Skin of body (tissue), 3 donors: ENCODE measurements at places on chromosomes 12 and 14.

GRCh38 chr12:63828867-63829266 lies 15.6 kb upstream of the SRGAP1 start:
- DNase-seq, result no peak

DNA sequence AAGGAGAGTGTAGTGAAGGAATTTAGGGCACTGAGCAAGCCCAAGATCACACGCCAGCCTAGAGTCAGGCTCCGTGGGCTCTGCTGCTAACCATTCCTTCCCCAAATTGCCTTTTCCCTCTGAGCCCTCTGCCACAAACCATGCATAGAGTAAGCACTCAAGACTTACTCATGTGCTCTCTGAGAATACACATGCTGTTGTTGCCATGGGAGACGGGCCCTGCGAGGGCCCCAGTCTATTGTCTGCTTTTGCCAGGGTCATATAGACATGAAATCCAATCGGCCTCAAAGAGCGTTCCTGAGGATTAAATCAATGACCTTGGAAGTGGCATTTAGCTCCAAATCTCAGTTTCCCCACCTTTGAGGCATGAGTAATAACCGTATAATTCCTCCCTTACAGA lies 48.7 kb upstream of the WSCD2 start:
- DNase-seq, result no peak

DNA sequence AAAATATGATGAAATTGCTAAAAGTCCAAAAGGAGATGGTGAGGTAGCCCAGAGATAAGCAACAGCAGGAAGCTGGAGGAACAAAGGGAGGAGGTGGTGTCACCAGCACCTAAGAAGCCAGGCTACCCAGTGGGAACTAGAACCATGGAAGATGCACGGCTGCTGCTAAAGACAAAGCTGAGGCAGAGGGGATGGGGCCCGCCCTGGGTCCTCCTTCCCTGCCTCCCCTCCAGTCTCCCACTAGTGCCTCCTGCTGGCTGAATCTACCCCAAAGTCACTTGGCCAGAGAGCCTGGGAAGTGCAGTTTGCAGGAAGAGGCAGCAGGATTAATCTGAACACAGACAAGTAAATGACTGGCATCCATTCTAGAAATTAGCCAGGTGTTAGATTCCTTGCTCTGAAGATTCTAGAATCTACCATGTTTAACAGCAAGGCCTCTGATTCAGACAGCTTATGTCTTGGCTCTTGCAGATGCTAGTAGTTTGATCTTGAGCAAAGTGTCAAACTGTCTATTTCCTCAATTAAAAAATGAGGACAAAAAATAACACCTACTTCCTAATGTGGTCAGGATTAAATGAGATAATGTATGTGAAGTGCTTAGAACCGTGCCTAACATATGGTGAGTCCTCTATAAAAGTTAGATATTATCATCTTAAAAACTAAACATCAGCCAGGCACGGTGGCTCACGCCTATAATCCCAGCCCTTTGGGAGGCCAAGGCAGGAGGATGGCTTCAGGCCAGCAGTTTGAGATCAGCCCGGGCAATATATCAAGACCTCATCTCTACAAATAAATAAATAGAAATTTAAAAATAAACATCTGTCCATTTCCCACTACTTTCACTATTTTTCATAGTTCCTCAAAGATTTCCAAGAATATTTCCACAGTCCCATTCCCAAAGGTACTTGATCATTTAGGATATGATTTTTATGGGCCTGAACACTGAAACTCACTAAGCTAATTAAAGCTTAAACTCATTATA lies 5.8 kb upstream of the LRP10 start:
- DNase-seq, result no peak

DNA sequence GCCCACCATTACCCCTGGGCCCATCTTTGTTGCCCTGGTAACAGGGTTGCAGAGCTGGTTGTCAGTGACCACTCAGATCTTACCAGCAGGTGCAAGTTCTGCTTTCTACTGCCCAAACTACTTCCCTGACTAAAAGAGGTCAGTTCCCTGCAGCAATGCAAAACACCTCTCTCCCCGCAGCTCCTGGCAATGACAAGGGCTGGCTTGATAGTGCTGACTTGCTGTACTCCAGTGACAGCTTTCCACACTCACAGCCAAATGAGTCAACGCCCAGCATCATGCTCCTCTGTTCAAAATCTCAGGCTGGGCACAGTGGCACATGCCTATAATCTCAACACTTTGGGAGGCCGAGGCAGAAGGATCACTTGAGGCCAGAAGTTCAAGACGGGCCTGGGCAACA lies 90.6 kb downstream of the CIT start:
- DNase-seq, result no peak

DNA sequence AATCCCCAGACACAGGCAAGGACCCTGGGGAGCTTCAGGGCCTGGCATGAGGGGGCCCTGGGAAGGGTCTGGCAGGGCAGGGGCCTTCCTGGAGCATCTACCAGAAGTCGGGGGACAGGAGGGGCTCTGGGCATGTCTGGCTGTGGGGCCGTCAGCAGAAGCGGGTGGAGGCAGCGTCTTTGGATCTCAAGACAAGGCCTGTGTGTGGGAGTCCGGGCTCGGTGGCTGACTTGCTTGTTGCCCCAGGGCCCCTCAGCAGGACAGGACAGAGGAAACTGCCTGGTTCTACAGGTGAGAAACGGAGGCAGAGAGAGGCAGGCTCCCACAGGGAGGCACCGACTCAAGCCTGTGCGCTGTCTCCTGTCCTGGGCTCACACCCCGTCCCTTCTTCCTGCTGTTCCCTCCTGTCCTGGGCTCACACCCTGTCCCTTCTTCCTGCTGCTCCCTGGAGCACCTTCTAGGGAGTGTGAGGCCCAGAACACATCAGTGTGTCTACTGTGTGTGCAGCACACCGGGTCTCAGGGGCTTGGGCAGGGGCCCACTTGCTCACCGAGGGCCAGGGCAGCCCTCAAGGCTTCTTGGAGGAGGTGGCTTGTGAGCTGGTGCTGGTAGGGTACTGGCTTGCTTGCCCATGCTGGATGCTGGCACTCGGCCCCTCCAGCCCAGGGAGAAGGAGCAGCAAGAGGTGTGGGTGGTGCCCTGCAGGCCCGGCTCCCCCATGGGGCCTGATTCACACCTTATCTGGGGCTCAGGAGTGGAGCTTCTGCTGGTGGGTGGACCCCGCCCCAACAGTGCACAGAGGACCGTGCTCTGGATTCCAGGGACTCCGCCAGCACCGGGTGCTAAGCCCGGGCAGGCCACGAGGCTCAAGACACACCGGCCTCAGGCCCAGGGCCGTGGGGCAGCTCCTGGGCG lies 14.9 kb downstream of the ASPG start:
- DNase-seq, result no peak

DNA sequence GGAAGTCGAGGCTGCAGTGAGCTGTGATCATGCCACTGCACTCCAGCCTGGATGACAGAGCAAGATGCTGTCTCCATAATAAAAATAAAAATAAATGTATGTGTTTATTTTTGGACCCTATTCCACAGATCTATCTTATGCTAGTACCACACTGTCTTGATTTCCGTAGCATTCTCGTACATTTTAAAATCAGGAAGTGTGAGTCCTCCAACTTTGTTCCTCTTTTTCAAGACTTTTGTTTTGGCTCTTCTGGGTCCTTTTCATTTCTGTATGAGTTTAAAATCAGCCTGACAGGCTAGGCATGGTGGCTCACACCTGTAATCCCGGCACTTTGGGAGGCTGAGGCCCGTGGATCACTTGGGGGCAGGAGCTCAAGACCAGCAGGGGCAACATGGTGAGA lies 25.8 kb downstream of the DAO start:
- DNase-seq, result no peak

GRCh38 chr12:6215932-6216494 lies 15.8 kb downstream of the CD9 start:
- peak; percentile 61 for DNase-seq

DNA sequence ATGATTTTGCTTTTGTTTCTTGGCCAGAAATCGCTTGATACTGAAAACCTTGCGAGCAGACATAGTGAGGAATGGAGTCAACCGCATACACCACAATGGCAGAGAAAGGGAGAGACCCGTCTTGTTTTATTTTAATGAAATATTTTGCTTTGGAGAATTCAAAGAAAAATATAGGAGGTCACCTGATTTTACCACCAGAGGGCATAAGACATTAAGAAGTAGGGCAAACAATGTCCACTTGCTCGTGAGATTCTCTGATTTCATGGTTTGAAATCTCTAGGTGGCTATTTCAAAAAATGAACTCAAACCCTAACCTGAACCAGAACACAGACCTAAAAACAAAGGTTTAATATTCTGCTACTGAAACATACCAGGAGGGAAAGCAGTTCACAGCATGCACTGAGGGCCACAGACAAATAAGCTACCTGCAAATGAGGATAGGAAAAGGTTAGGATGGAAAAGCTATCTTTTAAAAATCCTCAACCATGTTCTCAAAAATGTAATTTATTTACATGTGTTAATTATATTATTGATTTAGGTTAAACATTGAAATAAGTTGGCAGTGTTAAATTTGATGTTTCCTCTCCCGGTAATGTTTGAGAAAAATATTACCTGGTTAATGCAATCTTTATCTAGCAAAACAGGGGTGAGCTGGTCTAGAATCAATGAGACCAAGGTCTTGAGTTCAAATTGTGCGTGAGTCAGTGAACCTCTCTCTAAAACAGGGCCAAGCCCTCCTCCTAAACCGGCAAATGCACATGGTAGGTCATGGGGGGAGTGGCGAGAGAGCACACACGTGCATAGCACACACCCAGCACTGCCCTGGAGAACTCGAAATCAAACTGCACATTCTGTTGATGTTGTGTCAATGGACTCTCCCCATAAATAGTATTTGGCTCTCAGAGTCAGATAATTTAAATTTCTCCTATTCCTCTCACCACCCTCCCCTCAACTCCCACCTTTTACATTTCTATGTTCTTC lies 12.5 kb downstream of the IFNG-AS1 start:
- DNase-seq, result no peak
